ENCODE measurements at places on chromosomes 12 and 14.

- no peak for DNase-seq
Observed at GRCh38 chr12:27999521-27999920, 27.0 kb upstream of the PTHLH start.

DNA sequence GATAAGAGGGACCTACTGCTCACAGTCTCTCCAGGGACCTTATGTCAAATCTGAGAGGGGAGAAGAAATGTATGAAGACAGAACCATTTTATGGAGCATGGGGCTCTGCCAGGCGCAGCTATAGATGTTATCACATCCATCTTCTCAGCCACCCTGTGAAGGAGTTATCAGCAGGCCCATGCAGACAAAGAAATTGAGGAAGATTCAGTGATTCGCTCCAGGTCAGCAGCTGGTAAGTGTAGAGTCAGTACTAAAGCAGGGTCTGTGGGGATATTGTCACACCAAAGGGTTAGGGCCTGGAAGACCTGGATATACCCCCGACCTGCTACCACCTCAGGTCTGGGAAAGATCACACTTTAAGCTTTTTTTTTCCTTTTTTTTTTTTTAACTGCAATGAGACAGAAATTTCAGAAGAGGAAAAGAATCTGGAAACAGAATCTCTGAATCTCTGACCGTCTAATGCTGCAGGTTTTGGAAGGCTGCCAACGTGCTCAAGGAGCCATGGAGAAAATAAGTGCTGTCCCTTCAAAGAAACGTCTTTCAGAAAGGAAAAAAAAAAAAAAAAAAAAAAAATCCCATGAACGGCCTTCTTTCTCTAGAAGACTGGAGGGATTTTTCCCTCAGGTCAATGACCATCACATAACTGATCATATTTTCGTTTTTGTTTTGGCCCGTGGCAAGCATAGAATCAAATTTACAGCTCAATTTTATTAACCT, 73.3 kb upstream of the PLEKHG7 start:
- no peak for DNase-seq

DNA sequence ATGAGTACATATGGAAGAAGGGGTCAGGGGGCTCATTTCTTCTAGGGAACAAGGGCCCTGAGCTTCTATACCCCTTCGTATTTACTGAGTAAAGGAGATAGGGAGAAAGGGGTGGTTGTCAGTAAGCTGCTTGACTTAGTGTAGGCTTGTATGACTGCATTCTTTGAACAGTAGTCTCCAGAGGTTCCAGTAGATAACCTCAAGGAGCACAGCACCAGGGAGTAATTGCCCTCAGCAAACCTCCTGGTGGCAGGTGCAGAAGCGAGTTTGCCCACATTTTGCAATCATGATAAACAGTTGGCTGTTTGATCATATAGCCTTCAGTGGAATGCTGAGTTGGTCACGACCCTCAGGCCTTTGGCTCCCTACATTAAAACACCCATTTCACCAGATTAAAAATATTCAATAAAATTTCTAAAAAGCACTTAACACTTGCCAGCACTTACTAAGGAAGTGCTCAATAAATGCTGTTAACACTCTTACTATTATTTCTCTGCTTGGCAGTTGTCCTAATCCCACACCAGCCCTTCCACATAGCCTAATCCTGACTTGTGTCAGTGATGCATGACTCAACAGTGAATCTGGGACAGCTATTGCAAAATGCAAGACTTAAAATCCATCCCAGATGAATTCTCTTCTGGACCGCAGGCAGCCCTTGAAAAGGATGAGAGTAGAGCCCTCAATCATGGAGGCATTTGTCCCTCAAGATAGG, 3.7 kb upstream of the DHRS4L2 start:
- DNase-seq = no peak

- no peak for DNase-seq
Observed at GRCh38 chr12:116958402-116959197, 47.9 kb downstream of the FBXW8 start.

DNA sequence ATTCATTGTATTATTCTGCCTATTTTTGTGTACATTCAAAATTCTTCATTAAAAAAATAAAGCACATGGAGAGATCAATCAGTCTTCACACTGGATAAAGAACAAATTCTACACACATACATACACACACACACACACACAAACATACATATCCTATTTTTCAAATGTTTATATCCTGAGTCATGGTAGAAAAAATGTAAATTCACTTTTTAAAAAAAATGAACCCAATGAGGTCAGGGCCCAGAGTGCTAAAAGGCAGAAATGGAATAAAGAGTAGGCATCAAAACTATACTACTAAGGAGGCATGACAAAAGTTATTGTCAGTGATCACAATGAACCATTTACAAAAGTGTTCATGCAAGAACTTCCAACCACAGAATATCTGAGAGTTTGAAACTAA, 17.3 kb downstream of the GALC start:
- DNase-seq = no peak

GRCh38 chr12:65643171-65643570, 181.1 kb upstream of the HMGA2 start:
- no peak for DNase-seq

- no peak for DNase-seq
Observed at GRCh38 chr14:61077951-61078720, 97.1 kb downstream of the SLC38A6 start.

DNA sequence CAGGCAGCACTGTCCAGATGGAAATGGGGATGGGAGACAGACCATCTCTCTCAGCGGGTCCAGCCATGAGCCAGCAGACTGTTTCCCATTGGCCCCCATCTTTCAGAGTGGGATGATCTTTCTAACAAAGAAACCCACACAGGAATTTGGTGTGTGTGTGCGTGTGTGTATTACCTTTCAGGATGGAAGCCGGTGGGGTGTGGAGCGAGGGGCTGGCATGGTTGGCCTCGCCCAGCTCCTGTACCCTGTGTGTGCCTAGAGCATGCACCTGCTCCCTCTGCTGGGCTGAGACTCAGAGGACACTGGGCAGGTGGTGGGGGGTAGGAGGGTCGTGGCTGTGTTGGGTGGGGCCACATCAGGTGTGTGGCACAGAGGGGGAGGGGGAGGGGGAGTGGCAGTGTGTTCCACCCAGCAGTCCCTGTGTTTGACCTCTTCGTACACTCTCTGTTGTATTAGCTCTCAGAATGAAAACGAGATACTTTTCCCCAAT, 33.0 kb upstream of the TSPAN9 start:
- DNase-seq = no peak

GRCh38 chr12:76399040-76399439, 50.8 kb upstream of the BBS10 start:
- DNase-seq = no peak

- no peak for DNase-seq
Observed at GRCh38 chr14:34275078-34275477, 187.0 kb downstream of the SPTSSA start.
